IgD-negative memory B cell (primary cell): ENCODE measurements at places on chromosomes 6 and 20. TPM values are rescaled to one million over a fixed set of nuclear protein-coding genes. Genes with fewer than 3 reads are reported as not detected.

The LINC00237 gene
- not detected for polyA plus RNA-seq

The MICB gene
- polyA plus RNA-seq: 9.3 TPM

The SLC17A1 gene
- not detected for polyA plus RNA-seq

The TRIM10 gene
- polyA plus RNA-seq: not detected

The HCK gene
- 52.0 TPM for polyA plus RNA-seq

The LYRM2 gene
- polyA plus RNA-seq: 77.2 TPM

The HTR1B gene
- not detected for polyA plus RNA-seq

The CST5 gene
- not detected for polyA plus RNA-seq
